SIG-M5 (cell line): ENCODE measurements at places on chromosomes 13 and 19.

DNA sequence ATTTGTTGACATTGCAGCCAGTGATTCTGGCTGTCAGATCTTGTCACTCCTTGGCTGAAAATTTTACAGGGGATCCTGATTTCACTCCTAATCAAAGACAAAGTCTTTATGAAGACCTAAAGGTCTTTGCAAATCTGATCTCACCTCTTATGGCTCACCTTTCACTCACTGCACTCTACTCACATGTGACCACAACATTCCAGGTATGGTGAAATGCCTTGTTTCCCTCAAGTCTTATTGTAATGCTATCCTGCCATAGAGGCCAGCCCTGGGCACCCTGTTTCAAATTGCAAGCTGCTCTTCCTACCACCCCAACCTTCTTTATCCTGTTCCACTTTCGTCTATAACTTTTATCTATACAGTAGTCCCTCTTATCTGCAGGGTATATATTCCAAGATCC, 200.1 kb downstream of the NDFIP2 start:
- no peak for DNase-seq

DNA sequence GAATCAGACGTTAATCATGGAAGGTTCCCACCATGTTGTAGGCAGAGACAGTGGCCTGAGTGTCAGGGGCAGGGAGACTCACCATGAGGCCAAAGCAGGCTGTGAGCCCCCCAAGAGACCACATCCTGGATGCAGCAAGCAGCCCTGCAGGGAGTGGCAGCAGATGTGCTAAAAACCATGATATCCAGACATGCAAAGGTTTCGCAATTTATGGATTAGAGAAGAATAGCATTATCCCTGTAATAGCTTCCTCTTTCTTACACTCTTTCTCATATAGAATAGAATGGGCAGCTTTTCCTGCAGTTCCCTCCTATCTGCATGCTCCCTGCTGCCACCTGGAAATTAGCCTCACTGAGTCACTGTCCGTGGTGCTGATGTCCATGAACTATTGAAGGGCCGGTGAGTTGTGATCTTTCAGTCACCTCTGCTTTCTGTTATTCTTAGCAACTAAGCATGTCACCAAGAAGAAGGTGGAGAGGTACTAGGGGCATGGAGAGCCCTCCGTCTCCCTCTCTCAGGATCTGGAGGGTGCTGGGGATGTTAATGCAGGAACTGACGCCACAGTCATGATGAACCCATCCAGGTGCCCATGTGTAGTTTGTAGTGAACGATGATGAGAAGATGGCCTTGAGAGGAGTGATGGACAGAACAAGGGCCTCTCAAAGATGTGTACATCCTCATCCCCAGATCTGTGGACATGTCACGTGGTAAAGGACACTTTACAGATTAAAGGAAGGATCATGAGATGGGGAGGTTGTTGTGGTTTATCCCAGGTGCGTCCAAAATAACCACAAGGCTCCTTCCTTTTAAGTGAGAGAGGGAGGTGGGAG, 9.9 kb downstream of the CEACAM4 start:
- no peak for DNase-seq

DNA sequence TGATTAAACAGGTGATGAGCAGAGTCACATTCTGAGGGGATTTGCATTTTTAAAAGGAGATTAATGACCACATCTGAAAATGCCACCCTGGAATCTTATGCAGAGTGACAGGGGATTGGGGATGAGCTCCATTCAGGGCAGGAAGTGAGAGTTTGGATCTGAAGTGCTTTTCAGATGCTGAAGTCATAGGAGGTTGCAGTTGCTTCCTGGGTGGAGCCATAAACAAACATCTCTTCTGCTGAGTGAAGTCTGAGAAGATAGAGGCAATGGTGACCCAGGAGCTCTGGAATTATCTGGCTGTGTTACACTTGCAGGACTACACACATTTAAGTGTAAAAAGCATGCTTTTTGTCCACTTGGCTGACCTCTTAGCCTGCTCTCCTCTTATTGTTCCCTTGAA, 51.4 kb upstream of the PSG8 start:
- no peak for DNase-seq

GRCh38 chr19:13094106-13094504, 8.6 kb downstream of the LYL1 start:
- no peak for DNase-seq

GRCh38 chr13:31199527-31199848, 287 bp upstream of the B3GLCT start:
- DNase-seq: no peak

GRCh38 chr13:40064154-40065097, 409.0 kb downstream of the COG6 start:
- no peak for DNase-seq

- no peak for DNase-seq
Observed at GRCh38 chr19:32186542-32187330, 158.7 kb upstream of the ZNF507 start.

DNA sequence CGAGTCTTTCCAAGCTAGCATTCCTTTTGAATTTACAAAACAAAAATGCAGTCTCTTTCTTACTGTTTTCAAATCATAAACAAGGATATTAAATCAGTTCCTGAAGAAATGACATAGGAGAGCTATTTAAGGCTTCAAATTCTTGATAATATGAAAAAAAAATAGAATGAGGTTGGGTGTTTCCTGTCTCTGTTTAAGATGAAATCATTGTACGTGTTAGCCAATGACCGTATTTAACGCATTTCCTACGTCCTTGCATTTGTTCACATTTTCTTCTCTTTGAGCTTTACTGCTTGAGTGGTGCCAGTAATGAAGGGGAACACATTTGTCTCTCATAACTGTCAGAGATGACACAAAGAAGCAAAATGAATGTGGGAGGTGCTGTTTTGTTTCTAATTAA, 821.3 kb downstream of the DIAPH3 start:
- DNase-seq: no peak

- no peak for DNase-seq
Observed at GRCh38 chr13:110475117-110475516, 86.4 kb downstream of the RAB20 start.

DNA sequence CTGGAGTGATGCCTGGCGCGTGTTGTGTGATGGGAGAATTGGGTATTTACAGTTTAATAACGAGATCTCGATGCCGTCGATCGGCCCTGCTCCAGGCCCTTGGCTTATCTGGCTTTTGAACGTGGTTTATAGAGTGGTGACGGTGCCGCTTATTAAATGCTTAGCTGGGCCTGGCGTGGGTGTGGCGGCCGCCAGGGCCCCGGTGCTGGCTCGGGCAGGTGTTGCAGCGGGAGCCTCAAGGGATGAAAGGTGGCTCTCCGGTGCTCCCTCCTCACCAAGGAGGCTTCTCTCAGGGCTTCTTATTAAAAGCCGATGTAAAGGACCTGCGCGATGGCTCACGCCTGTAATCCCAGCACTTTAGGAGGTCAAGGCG, 173.8 kb downstream of the KDM4B start:
- DNase-seq: no peak

DNA sequence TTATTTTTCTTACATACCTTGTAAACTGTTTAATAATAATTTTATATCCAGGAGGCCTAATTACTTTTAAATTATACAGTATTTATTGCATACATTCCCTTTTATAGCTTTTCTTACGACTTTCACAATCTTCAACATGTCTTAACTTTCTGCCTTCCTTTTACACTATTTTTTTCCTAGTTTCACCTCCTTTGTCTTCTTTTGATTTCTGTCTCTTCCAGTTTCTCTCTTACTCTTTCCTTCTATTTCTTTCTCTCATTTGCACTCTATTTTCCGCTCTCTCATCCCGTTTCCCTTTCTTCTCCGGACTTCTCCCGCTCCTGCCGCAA, 11.5 kb downstream of the ZNF552 start:
- no peak for DNase-seq

- no peak for DNase-seq
Observed at GRCh38 chr19:35671818-35672217, 5.5 kb downstream of the UPK1A start.

GRCh38 chr19:40411125-40411842, 1.9 kb downstream of the PRX start:
- no peak for DNase-seq

DNA sequence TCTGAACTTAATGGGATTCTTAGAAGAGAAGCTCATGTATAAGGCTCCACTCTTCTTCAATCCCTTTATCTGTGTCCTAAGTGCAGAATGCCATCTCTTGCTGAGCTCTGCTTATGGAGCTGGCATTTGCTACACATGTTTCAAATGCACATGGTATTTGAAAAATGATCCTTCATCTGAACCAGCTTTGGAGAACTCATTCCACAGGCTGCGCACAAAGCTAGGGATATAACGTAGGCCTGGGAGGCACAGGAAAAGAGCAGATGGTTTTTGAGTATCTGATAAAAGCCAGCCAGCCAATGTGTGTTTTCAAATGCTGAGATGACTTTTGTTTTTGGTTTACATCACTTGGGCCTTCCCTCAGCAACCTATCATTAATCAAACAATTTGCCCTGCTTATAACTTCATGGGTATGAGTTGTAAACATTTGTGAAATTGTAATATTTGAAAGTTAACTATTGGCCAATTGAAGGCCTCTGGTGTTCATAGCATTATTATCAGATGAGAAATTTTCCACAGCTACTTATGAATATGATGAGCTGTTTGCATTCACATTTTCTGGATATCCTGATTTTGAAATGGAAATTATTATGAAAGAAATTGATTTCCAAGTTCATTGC, 729.0 kb downstream of the FGF9 start:
- no peak for DNase-seq

DNA sequence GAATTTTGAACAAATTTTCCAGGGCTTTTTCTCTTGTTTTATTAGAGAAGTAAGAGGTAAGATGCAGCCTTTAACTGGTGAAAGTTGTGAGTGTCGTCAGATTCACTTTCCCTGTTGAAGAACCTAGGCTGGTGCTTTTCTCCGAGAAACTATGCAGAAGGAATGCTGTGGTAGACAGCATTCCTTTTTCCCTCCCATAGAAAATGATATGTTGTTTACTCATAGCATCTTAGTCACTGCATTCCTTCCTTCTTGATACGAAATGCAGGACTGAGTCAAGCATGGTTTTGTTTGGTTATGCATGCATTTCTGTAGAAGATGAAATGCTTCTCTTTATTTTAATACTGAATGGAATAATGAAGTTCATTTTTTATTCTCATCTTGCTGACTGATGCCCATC, 3.4 kb downstream of the ITGBL1 start:
- DNase-seq: no peak

DNA sequence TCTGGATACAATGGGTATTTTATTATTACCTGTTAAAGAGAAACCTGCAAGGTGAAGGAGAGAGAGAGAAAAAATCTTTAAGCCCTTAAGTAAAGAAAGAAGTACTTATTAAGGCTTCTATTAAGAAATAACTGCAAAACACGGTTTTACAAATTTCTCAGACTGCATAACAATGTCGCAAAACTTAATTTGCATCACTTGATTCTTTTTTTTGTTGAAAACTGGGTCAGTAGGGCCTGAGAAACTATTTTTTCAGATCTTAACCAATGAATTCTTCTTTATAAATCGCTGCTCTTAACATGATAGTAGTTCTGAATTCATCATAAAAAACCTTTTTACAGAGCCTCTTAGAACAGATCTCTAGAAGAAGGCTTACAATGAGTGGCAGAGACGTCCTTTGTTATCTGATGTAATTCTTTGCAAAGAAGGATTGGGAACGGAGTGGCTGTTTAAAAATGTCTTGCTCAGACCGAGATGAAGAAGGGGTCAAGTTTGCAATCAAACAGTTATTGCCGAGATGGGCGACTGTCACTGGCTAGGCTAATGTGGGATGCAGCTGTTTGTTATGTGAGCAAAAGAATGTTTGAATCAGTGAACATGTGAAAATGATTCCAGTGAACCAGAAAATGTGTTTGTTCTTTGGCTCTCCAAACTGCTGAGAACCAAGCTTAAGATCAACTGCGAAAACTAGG, 76.3 kb downstream of the ZNF536 start:
- no peak for DNase-seq

GRCh38 chr13:68715651-68716050, 1392.0 kb upstream of the ATXN8OS start:
- no peak for DNase-seq

DNA sequence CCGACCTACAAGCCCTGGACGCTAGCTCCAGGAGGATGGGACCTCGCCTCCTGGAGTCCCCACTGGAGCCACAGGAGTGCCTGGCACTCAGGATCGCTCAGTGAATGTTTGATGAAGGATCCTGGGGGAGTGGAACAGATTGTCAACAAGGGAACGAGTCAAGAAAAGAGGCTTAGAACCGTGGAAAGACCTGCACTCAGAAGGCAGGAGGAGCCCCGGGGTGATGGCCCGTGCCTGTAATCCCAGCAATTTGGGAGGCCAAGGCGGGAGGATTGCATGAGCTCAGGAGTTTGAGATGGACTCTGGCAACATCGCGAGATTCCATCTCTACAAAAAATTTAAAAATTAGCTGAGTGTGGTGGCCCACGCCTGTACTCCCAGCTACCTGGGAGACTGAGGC, 38.9 kb downstream of the ATP12A start:
- DNase-seq: no peak

GRCh38 chr13:27915301-27916207, 4.2 kb upstream of the PDX1 start:
- no peak for DNase-seq

DNA sequence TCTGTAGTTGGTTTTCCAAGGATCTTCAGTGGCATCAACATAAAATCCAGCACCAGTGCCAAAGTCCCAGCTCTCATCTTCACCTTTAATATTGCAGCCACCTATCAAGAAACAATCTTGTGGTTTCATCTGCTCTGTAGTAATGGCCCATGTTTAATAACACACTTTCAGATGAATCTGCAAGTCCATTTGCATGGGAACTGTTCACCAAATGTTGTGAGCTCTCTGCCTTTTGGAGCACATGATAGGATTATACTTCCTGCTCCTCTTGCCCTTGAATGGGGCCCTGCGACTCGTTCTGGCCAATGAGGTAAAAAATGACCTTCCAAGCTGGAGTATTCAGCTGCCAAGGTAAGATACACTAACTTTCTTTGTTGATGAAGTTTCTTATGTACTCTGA, 14.3 kb downstream of the ESD start:
- no peak for DNase-seq

DNA sequence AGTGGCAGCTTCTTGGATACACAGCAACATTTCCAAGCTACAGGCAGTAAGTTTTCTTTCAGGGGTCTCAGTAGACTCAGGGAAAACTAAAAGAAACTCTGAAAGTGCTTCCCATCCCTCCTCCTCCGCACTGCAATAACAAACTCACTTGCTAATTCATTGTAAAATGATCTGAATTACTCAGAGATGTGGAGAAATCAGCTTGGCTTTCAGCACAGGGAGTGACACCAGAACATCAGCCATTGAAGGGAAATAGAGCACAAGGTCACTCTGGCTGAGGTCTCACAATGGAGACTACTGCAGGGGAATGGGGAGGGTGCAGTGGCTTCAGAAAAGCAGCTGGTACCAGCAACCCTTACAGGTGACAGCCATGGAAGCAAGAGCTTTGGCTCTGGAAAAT, 137.3 kb upstream of the SERP2 start:
- DNase-seq: no peak

- DNase-seq: no peak
Observed at GRCh38 chr19:5463959-5464358, 8.7 kb downstream of the ZNRF4 start.

- DNase-seq: no peak
Observed at GRCh38 chr19:5141850-5142724, 173.2 kb downstream of the KDM4B start.

GRCh38 chr13:32707471-32707870, 121.2 kb downstream of the PDS5B start:
- no peak for DNase-seq
